ENCODE measurements at places on chromosomes 5 and 9.

- DNase-seq, result no peak
Measured at GRCh38 chr5:122584411-122585300, 190.2 kb upstream of the SNX2 start.

GRCh38 chr5:172559004-172559932 is 81.8 kb upstream of the NEURL1B start:
- DNase-seq, result no peak

DNA sequence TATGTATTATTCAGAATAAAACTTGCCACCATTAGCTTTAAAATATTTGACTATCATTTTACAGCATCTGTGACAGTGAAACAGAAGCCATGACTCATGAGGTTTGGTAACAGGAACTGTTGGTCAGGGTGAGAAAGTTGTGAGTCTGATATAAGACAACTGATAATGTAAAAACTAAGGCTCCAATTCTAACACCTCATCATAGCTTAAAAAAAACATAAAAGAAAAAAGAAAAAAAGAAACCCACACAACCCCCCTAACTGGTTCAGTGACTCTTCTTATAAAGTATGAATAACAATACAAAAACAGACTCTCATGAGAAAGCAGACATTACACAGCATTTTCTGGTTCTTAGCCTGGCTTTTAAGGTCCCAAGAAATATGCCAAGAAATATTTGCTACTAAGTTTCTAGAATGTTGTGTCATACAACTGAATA is 85.8 kb downstream of the MRPS27 start:
- no peak for DNase-seq

DNA sequence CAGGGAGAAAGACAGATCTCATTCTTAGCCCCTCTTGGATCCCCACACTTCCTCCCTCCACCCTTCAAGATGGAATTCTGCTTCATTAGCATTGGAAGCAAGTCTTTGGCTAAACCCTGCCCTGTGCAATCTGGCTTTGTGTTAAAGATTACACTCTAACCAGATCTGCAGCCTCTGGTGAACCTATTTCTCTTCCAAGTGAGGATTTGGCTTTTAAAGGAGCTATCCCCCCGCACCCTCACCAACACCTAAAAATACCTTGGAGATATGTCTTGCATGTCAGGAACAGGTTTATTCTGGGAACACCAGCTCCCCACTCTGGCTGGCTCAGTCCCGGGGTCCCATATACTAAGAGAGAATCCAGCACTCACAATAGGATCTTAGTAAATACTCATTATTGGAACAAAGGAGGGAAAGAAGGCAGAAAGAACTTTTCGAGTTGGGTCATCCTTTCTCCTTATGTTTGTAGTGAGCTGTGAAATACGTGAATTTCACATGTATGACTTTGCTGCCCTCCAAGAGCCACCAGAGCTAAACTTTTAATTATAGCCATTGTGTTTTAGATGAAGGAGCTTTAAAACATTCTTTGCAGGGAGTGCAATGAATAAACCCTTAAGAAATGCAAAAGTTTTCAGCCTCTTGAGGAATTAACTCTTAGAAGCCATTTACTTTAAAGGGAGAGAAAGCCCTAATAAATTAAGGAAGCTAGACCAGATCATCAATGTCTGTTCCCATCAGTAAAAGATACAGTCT is 53.7 kb upstream of the HRH2 start:
- DNase-seq, result no peak

DNA sequence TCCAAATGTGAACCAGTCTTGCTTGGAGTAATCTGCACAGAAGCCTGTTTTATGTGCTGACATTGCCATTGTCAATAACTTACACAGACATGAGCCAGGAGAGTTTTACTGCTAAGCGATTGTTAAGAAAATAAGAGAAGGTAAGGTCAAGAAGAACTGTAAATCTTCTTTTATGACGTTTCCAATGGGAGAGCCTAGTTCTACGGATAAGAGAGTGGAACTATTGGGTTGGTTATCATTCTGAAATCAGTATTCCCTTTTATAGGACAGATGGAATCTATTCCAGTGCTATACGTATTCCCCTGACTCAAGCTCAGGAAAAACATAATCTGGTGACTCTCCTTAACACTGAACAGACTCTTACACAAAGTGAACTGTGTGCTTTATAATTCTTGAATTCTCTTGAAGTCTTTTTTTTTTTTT is 137.9 kb upstream of the OTULINL start:
- DNase-seq, result no peak

DNA sequence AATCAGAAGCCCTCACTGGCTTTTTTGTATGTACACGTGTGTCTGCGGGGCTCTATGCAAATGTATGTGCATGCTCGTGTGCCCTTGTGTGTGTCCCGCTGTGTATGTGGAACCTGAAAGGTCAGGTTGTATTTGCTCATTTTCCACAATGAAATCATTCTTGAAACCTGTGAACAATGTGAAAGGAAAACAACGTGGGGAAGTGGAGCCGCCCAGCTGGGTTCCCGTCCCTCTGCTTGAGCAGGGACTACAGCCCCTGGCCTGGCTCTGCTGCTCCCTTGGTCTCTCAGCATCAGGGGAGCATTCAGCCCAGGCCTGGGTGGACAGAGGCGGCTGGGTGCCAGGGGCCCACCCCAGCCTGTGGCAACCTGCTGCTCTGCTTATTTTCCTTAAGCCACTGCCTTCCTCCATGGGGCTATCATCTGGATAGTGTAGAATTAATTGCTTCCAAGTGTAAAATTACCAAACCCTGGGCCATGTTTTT is 3.0 kb downstream of the ECSCR start:
- DNase-seq, result no peak

DNA sequence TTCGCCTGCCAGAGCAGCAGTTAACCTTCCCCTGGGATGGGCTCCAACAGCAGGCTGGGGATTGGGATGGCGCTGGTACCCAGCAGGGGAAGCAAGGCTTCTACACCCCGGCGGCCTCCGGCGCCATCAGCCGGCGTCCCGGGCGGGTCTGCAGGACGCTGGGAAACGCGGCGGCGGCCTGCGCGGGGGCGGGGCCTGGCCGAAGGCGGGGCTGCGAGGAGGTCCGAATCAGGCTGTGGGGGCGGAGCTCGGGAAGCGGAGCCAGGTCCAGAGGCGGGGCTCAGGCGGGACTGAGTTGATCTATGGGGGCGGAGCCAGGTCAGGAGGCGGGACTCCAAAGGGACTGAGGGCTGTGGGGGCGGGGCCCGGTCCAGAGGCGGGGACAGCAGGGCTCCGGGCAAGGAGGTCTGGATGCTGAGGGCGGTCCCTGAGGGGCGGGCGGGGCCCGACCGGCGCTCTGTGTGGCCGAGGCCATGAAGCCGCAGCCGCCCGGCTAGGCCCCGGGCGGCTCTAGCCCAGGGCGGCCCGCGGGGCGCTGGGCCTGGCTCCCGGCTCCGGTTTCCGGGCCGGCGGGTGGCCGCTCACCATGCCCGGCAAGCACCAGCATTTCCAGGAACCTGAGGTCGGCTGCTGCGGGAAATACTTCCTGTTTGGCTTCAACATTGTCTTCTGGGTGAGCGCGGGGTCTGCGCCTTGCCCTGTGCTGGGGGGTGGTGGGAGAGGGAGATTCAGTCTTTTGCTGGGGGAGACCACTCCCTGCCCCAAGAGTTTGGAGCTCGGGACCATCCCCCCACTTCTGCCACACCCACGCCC is at the start of gene TSPAN17:
Gene TSPAN17 (plus strand): TSS at position 455 of the 813 bp plus-strand sequence. CDS start 132 bp downstream, at position 587.
- DNase-seq, result peak; percentile 78

- no peak for DNase-seq
Measured at GRCh38 chr5:1312993-1313833, 18.3 kb upstream of the TERT start.
